ENCODE measurements at places on chromosomes 1 and 21.
A peak's percentile ranks its signal among the peaks of the same experiment; 100 is the strongest.

- no peak for DNase-seq
These were observed 21.1 kb upstream of the LAMC2 start for GRCh38 chr1:183164963-183165362.

GRCh38 chr1:205286335-205286950 lies 35.1 kb downstream of the NUAK2 start:
- peak; percentile 67 for DNase-seq

GRCh38 chr1:30471307-30471706 lies 252.1 kb downstream of the MATN1 start:
- DNase-seq, result no peak

GRCh38 chr1:177448652-177449357 lies 278.0 kb downstream of the BRINP2 start:
- no peak for DNase-seq

DNA sequence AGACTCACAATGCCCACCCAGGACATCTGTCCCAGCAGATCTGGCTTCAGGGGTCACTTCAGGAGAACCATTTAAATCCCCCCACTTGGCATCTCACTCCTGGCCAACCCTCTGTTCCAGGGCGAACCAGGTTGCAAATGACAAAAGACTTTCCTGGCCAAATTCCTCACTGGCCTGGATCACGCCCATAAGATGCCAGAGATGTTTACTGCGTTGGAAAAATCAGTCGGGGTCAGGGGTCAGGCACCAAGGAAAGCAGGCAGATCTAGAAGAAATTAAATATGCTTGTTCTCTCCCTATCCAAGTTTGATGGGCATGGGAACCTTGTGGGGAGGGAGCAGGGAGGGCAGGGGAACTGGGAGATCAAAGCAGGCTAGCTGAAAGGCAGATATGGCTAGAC lies 14.6 kb upstream of the AGTRAP start:
- DNase-seq, result no peak

DNA sequence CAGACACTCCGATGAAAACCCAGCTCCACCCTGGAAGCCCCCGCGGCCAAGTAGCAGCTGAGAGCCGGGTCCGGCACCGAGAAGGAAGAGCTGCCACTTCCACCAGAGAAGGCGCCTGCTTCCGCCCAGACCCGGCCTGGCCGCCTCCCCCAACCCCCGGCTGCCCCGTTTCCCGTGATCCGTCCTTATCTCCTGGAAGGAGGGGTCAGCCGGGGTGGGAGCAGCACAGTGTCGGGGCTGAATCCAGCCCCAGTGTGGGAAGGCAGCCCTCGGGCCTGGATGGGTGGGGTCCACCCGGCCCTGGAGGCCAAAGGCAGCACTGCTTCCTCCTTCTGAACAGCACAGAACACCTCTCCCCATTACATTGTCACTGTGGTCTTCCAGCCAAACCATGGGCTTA lies 69.4 kb downstream of the MEGF6 start:
- no peak for DNase-seq

- DNase-seq, result no peak
These were observed 43.2 kb downstream of the YARS1 start for GRCh38 chr1:32773764-32774463.

- no peak for DNase-seq
These were observed 16.8 kb upstream of the POGZ start for GRCh38 chr1:151476083-151476482.

GRCh38 chr1:40884055-40884795 lies 22.1 kb upstream of the CITED4 start:
- no peak for DNase-seq

DNA sequence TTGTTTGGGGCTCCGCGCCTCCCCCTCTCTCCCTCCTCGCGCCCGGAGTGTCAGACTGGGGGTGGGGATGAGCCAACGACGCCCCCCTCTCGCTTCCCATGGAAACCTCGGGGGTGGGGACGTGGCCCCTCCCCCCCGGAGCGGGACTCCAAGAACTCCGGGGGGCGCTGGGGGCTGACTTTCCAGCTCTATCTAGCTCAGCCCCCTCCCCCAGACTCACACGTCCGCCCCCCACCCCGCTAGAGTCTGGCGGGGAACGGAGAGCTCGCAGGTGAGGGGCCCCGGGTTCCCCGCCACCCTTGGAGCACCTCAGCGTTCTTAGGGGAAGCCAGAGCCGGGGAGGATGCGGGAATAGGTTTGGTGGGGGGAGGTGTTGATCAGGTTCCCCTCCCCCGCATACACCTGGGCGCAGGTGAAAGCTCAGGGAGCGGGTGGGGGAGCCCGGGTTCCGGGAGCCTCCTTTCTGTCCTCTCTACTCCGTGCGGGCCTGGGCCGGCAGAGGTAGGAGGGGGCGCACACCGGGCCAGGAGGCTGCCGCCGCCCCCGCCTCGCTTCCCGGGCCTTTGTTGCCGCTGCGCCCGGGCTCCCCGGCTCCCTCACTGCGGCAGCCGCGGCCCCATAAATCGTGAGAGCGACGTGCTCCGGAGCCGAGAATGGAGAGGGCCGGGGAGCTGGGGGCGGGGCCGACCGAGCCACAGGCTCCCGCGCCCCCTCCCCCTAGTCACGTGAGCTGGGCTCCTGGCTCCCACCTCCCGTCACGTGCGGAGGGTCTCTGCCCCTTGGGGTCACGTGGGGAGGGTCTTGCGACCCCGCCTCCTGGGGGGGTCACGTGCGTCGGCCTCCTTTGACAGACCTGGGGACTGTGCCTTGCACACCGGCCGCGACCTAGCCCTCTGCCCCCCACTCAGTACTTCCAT lies 1.9 kb downstream of the EFNA3 start:
- no peak for DNase-seq

- DNase-seq, result no peak
These were observed 886.2 kb downstream of the LTN1 start for GRCh38 chr21:28106370-28106890.

DNA sequence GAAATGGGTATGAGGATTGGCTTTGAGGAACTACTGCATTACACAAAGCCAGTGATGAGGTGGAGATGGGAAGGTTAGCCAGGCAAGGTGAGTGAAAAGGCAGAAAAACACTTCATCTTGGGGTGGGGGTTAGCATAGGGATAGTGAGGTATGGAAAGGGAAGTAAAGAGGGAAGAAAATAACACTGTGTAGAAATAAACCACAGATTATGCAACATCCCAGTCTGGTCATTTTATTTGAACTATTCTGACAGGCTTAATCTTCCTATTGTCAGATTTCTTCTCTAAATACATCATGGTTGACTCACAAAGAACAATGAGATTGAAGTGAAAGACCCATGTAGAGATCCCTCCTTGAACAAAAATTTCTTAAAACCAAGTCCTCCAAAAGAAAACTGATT lies 640.2 kb downstream of the PTPRC start:
- DNase-seq, result no peak

GRCh38 chr1:98172578-98172977 lies 251.7 kb upstream of the DPYD start:
- DNase-seq, result no peak

DNA sequence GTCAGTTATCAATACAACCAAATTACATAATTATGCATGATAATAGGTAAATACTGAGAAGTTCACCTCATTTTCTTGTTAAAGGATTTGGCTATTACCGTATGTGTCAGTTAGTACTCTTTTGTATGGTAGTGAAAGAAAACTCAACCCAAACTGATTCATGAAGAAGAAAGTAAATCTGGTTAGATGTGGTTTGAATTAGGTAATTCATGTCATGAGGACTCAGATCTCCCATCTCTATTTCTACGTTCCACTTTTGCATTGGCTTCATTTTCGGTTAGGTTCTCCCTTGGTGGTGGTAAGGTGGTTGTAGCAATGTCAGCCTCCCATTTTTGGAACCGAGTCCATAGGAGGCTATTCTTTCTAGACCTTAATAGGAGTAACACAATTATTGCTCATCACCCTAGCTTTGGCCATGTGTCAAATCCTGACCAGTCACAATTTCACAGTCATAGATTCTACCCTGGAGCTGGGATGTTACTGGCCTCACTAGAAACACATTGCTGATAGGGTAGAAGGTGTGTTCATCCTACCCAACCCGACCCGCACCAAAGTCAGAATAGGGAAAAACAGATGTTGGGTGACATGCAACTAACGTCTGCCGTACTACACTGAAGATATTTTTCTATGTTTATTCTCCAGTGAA lies 97.6 kb downstream of the OSBPL9 start:
- DNase-seq, result no peak

DNA sequence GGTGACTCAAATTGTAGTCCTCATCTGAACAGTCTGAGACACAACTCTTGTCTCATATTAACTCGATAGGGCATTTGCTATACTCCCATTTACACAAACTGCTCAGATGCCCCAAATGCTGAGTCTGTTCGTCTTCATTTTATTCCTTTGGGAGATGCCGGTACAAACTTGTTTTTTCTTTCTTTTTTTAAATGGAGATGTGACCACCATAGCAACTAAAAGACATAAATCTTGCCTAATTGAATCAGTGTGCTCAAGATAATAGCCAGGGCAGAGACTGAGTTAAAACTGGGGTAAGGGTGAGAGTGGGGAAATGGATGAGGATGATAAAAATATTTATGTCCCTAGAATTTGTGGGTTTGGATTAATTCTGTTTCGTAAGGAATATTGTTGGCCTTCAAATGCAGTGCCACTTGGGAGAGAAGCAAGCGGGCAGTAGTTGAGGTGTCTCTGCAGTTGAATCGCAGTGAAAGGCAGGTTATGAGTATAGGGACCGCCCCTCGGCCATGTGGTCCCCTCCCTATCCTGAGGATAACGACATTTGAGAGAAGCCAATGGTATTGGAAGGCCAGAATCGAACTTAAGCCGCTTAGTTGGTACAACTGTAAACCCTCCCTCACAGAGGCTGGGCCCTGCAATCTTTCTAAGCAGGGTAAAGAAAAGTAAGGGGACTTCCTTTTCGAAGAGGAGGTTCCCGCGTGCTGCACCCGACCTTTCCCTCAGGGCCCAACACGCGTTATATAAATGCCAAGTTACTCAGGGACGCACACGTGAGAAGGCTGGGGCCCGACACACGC lies 859 bp upstream of the LRRC8B start:
- peak; percentile 63 for DNase-seq

DNA sequence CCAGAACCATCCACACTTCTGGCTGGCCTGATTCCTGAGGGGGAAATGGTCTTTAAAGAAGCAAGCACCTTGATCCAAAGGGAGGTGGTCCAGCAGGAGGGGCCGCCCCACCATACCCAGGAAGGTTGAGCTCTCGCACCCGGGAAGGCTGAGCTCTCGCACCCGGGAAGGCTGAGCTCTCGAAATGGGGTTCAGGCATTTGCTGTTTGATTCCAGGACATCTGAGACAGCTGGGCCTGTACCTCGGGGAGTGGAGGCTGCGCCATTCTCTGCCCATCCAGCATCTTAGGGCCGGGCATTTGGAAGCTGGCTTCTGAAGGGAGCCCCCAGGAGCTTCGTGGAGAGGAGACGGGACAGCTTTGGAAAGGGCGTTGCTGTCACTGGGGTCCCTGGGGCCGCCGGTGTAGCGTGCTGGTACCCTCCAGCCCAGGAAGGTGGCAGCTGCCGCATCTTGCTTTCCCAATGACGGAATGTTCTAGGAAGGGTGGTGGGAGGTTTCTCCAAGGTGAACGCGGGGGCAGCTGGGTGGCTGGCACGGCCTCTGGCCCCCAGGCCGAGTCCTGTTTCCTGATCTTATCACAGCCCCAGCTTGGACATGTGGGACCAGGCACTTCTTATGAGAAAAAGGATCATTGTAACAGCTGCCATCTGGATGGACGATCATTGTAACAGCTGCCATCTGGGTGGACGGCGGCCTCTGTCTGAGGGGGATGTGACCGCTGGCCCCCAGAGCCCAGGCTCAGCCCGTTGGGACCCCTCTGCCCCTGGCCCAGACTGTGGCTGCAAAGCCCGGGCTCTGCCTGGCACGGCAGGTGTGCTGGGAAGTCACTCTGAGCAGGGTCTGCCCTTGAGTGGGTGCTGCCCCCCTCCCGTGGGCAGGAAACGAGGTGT lies 61.6 kb downstream of the COL18A1 start:
- DNase-seq, result no peak

GRCh38 chr1:204976646-204977045 lies 66.4 kb upstream of the CNTN2 start:
- no peak for DNase-seq

DNA sequence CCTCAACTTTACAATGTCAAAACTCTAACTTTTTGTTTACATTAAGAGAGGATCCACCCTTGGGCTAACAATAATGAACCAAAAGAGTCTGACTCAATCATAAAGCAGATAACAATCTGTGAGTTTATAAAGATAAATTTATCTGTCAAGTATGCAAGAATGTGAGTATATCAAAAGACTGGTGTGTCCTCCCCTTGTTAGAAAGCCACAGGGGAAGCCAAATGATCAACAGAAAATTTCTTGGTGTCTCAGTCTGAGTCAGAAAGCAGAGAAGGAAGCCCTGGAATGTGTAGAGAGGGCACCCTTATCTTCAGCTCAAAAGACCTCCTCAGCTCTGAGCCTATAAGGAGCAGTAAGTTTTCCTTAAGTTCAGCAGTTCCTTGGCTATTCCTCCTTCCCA lies 13.9 kb upstream of the PDIK1L start:
- DNase-seq, result no peak

DNA sequence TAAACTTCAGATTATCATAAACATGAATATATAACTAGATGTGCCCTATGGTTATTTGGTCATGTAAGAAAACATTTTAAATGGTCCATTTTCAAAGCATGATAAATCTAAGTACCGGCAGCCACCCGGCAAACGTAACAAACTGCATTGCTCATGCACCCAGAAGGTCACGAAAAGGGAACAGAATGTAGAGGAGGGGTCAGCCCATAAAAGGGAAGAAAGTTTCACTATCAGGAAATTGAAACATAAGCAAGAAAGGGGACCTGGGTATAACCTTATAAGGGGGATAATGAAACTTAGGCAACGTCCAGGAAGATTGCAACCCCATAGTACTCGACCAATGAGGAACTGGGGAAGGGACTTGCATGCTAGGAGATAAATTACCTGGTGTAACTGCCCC lies 421.2 kb upstream of the ZRANB2 start:
- DNase-seq, result no peak

- no peak for DNase-seq
These were observed 124.8 kb upstream of the LMO4 start for GRCh38 chr1:87203904-87204303.

DNA sequence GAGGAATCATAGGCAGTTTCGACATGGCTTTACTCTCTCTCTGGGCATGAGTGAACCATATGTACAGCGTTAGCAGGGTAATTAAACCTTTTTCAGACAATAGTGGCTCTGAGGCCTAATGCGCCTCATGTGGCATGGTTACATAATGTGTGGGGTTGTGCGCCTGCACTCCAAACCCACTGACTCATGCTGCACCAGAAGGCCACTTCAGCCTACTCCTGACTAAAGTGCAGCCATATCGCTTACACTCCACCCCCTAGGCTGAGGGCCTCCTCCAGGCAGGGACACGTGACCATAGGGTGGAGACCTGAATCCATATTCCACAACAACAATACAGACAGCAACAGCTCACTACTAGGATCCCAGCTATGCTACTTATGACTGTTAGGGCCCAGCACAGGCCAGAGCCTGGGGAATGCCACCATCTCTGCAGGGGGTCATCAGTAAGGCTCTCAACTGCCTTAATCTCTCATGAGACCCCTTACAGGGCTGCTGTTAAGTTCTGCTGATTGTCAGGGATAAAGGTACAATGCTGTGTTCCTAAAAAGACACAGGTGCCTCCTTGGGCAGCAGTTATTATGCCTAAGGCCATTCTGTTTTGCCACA lies 13.4 kb upstream of the ODF2L start:
- no peak for DNase-seq

Data from activated T-cell treated with anti-CD3 and anti-CD28 coated beads for 48 hours (primary cell).